ENCODE measurements at places on chromosomes 4 and X. TPM values are rescaled to one million over a fixed set of nuclear protein-coding genes. Genes with fewer than 3 reads are reported as not detected.

Gene TBC1D14
- total RNA-seq: 39.4 TPM

Gene GUCY1B1
- total RNA-seq: 0.26 TPM

DNA sequence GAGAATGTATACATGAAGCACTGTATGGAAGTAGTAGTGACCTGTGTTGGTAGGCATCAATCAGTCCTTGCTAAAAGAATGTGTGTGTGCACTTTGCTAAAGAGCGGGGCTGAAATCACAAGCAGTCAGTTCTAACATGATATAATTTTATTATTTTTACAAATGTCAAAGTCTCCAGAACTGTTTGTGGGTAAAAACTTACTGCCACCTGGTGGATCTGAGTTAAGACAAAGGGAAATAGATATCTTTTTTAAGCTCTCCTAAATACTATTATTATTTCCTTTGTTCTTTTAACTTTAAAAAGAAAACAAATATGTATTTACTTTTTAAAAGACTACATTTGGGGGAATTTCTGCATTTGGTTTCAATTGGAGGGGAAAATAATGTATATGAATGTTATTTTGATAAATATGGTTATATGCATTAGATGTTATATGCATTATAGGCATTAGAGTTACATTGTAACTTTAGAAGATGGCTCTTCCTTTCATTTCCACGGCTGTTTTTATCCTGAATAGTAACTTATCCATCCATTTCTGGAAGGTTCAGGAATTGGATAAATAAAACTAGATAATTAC is 7.8 kb upstream of the CLOCK start:
- DNase-seq: no peak

Gene TTC29
- total RNA-seq: not detected

GRCh38 chr4:184383497-184384055 is 90.8 kb downstream of the IRF2 start:
- no peak for DNase-seq

GRCh38 chrX:115344885-115345614 is 55.5 kb downstream of the LUZP4 start:
- no peak for DNase-seq

Gene DNAAF6
- total RNA-seq: not detected

Gene CSAG1
- total RNA-seq: not detected

DNA sequence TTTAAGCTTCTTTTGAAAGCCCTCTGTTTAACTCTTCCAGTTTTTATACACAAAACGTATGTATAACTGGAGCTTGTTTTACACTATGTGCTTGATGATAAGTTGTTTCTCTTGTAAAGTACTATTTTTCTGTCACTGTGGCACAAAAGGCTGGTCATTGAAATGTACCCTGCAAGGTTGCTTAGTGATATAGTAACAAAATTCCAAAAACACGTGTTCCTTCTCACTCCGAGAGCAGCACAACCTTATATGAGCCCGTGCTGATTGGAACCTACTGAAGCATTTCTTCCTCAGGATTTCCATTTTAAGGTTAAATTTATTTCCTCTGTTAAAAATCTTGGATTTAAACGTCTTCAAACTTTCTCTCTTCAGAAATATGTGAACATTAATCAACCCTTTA is 772.9 kb upstream of the TENM3 start:
- DNase-seq: no peak

GRCh38 chr4:56410247-56411062 is 23.2 kb upstream of the AASDH start:
- DNase-seq: no peak

- no peak for DNase-seq
Measured at GRCh38 chr4:133624744-133625143, 475.6 kb downstream of the PCDH10 start.

- DNase-seq: no peak
Measured at GRCh38 chr4:163590619-163591264, 96.3 kb downstream of the TMA16 start.

Gene AFP
- not detected for total RNA-seq

GRCh38 chr4:12689457-12689856 is 794.7 kb downstream of the RAB28 start:
- DNase-seq: no peak

Gene RAI2
- not detected for total RNA-seq

DNA sequence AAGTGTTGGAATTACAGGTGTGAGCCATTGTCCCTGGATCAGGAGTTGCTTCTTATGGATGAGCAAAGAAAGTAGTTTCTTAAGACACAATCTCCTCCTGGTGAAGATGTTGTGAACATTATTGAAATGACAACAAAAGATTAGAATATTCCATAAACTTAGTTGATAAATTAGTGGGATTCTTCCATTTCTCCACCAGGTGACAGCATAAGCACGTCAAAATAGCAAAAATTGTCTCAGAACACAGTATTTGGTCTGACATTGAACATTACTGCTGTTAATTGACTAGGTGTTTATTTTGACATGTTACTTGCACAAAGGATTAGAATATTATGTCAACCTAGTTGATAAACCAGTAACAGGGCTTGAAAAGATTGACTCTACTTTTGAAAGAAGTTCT is 21.6 kb downstream of the CLDN34 start:
- DNase-seq: no peak

DNA sequence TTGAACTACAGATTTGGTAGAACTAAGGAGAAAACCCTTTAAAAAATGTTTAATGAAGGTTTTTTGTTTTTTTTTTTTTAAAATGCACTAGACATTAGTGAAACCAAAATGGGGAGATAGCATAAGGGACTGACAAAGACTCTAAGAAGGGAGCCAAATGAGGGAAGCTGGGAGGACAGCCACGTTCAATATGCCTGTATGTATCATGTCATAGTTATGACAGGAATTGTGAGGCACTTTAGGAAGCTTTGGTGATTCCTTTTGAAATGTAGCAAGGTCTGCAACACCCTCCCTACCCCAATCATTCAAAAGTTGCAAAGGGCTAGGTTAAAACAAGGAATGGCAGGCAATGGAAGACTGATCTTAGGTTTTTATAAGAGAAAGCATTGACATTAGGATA is 526.0 kb downstream of the TLL1 start:
- DNase-seq: no peak

Gene SSX1
- total RNA-seq: not detected
